ENCODE measurements at places on chromosomes 5 and 9.

DNA sequence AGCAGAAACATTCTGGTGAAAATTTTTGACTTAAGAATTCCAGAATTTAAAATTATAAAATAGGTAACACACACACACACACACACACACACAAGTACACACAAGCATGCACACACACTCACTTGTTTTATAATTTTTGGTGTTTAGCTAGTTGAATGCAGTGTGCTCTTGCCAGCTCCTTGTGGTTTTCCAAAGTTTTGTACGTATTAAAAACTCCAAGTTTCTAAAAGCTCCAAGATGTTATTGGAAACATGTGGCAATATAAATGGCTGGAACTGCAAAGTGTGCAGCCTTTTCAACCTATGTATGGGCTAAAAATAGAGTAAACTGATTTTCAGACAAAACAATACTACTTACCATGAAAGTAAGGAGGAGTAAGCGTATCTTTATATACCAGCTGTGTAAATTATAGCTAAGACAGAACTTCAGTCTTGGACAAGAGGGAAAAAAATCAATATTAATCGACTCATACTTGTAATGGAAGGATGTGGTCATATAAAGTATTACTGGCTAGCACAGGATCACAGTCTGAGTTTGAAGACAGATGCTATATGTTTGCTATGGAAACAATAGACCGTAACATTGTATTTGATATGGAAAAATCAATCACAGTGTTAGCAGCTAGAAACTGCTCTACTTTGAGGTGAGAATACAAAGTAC, 727.1 kb upstream of the GRAMD2B start:
- DNase-seq: no peak

GRCh38 chr5:127452626-127453025, 64.8 kb upstream of the PRRC1 start:
- no peak for DNase-seq

DNA sequence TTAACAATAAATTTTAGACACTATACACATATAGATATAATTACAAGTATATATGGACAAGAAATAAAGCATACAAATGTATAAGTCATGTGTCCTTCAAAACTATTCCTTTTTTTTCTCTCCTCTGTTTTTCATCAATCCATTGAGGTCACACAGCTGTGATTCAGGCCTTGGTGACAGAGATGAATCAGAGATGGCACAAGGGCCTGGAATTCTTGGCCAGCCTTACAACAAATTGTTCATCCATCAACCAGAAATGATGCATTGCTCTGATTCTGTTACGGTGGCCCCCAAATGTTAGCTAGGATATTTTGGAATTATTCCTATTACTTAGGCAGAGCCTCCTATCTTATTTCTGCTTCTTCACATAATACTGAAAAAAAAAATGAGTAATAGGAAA, 108.7 kb upstream of the MPDZ start:
- DNase-seq: no peak

DNA sequence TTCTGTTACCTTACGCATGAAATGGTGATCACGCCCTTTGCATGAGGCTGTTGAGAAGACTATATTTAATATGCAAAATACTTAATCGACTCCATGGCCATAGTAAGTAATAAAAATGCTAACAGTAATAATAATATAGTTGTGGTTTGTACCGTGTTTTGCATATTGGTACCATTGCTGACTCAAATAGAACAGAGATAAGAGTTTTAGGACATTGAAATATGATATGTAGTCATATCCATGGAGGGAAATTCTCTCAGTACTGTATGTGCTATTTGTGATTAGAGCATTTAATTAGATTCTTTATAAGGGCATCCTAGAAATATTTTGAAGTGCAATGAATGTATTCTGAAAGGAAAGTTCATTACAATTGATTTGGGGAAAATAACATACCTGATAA, 41.9 kb downstream of the CFAP90 start:
- no peak for DNase-seq

GRCh38 chr5:53219174-53219573, 109.6 kb upstream of the MOCS2 start:
- DNase-seq: no peak

DNA sequence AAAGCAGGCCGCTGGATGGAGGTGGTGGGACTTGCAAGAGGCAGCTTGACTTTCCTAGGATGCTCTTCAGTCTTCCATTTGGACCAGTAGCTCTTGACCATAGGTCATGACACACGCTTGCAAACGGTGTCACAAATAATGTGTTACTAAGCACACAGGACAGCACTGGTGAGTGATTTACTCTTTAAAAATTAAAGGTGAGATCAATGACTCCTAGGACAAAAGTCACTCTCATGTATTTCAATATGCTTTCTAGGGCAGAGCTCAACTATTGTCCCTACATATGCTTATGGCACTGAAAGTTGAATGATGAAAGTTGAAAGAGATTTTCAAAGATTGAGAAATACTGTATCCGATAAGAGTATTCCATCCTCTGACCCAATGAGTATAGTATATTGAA, 496.7 kb downstream of the EBF1 start:
- no peak for DNase-seq

DNA sequence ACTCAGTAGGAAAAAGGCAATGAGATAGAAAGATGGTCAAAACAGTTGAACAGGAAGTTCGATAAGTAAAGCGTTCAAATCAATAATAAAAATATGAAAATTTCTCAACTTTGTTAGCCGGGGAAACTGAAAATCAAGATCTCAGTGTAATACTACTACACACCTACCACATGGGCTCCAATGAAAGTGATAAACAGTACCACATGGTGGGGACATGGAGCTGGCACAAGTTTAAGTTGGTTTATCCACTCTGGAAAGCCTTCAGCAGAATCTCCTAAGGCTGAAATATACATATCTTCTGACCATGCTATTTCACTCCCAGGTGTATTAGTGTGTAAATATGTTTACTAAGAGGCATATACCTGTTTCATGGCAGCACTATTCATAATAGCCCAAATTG, 126.8 kb downstream of the NXNL2 start:
- DNase-seq: no peak

- no peak for DNase-seq
Observed at GRCh38 chr5:67942421-67942820, 273.1 kb upstream of the PIK3R1 start.

GRCh38 chr5:14267991-14268708, 125.0 kb downstream of the TRIO start:
- no peak for DNase-seq
